ENCODE measurements at places on chromosomes 5 and 9.

DNA sequence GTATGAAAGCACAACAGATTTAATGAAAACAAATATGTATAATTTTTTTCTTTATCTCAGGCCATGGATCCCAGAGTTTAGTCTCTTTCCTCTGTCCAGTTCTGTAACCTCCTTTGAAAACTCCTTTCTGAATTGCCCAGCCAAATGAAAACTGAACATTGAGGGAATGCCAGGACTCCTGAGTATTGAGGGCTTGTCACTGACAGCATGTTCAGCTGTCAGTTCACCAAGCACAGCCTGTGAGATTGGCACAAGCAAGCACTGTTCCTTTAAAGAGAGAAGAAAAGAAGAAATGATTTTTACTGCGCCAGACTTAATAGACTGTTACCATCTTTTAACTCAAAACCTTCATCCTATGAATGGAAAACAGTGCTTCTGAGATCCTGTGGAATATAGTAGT is 27.3 kb downstream of the TTC1 start:
- DNase-seq = no peak

- no peak for DNase-seq
Observed at GRCh38 chr9:89328064-89328463, 9.8 kb downstream of the SECISBP2 start.

GRCh38 chr5:80740999-80741398 is 86.2 kb upstream of the DHFR start:
- no peak for DNase-seq

- DNase-seq = no peak
Observed at GRCh38 chr5:42225009-42225408, 198.2 kb upstream of the GHR start.

- no peak for DNase-seq
Observed at GRCh38 chr5:173515526-173515925, 100.9 kb downstream of the BOD1 start.

DNA sequence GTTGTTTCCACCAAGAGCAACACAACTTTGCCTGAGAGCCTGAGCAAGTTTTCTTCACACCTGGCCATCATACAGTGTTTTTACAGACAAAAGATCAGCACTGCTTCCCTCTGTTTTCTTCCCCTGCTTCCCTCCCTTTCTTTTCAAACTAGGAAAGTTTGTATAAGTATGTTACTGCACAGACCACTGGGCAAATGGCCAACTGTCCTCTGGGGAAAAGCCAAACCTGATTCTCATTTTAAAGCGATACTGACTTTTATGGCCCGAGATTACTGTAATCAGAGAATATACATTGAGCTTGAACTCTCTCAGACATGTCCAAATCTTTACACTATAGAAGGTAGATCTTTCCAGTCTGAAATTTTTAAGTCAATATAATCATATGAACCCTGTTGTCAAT is 415.0 kb downstream of the NFIB start:
- no peak for DNase-seq

GRCh38 chr5:154478752-154479159 is 729 bp upstream of the HAND1 start:
- no peak for DNase-seq

DNA sequence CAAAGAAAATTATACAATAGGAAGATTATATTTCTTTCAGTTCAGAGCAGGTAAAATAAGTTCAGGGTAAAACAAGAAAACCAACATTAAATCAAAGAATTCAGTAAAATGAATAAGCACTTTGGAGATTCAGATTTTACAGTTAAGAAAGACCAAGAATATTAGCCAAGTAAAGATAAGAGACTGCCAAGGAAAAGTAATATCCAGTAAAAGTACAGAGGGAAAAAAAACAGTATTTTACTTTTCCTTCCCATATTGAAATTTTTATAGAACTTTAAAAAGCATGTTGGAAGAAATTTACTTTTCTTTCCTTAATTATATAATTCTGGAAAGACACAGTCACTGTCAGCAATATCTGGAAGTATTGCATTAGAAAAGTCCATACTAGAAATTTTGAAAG is 393.4 kb downstream of the NFIB start:
- no peak for DNase-seq
